Cerebellar nuclear complex (tissue), 1 donor: ENCODE measurements at places on chromosomes 2 and 18.

- no peak for DNase-seq
Observed at GRCh38 chr18:66136039-66136438, 385.2 kb downstream of the CDH7 start.

GRCh38 chr2:230779126-230779525 is 66.5 kb downstream of the CAB39 start:
- DNase-seq, result no peak

GRCh38 chr2:236173036-236173728 is 5.0 kb upstream of the GBX2 start:
- no peak for DNase-seq

DNA sequence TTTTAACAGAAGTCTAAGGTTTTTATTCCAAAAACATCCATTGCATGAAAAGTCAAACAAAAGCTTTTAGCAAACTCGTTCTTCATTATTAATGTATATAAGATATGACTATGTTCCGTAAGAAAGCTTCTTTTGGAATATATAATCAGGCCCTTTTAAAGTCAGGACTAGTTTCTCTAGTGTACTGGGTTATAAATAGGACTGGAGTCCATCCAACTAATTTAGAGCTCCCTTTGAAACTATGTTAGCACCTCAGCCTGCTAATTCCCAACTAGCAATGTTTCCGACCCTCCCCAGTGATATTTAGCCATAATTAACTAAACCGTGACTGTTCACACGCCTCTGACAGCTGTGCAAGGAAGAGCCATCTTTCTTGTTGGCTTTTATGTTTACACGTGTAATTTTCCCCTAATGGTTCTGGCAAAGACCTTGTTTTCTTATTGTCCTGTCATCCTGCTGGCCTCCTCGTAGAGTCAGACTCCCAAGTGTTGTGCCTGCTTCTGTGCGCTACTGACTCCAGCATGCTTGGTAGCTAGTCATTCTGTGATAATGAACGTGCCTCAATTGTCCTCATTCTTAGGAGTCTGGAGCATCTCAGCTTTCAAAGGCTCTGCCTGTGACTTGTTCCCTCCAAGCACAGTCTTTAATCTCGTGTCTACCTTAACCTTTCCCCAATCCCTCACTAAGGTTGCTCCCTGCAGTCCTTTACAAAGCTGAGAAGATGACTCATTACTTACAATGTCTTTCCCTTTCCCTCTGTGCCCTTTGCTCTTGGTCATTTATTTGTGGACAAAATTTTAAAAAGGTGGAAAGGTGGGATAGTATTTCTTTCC is 172.2 kb upstream of the RASGRP3 start:
- DNase-seq, result no peak

DNA sequence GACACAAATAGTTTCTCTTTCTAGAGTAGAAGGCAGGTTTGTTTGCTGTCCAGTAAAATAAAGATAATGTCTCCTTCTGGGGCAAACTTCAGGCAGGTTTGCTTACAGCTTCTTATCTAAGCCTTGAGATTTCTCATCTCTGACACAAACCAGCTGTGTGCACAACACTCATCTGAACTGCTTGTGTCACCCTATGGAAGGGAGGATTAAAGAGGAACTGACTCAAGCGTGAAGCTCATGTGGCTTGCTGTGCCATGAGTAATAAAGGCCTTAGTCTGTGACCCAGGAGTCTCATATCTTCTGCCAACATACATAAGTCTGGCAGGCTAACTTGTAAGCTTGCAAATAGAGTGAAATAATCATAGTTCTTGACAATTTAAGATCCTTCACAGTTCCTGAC is 24.2 kb upstream of the CPO start:
- DNase-seq, result no peak

- DNase-seq, result no peak
Observed at GRCh38 chr2:238330391-238330790, 10.1 kb downstream of the TRAF3IP1 start.

DNA sequence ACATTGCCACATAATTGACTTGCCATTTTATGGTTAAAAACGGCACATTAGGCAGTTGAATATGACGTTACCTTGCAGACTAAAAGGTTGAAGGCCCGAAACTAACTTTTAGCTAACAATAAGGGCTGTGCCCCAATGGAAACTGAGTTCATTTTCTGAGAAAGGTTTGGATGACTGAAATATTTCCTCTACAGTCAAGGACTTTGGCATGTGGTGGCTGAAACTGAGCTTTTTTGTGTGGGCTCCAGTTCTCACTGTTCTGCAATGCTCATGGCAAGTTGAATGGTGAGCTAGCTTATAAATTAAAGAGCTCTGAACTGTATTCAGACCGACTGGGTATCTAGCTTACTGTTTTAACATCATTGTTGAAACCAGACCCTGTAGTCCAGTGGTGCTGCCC is 23.8 kb upstream of the TXNDC2 start:
- DNase-seq, result no peak

GRCh38 chr2:172808156-172808555 is 72.5 kb downstream of the RAPGEF4 start:
- no peak for DNase-seq

DNA sequence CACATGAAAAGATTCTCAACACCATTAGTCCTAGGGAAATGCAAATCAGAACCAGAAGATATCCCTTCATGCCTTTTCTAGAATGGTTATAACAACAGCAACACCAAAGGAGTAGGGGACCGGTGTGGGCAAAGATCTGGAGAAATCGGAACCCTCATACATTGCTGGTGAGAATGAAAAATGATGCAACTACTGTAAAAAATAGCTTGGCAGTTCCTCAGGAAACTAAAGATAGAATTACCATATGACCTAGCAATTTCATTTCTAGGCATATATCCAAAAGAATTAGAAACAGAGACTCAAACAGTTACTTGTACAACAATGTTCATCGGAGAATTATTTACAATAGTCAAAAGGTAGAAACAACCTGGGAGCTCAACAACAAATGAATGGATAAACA is 29.2 kb upstream of the CDH7 start:
- peak; percentile 59 for DNase-seq

DNA sequence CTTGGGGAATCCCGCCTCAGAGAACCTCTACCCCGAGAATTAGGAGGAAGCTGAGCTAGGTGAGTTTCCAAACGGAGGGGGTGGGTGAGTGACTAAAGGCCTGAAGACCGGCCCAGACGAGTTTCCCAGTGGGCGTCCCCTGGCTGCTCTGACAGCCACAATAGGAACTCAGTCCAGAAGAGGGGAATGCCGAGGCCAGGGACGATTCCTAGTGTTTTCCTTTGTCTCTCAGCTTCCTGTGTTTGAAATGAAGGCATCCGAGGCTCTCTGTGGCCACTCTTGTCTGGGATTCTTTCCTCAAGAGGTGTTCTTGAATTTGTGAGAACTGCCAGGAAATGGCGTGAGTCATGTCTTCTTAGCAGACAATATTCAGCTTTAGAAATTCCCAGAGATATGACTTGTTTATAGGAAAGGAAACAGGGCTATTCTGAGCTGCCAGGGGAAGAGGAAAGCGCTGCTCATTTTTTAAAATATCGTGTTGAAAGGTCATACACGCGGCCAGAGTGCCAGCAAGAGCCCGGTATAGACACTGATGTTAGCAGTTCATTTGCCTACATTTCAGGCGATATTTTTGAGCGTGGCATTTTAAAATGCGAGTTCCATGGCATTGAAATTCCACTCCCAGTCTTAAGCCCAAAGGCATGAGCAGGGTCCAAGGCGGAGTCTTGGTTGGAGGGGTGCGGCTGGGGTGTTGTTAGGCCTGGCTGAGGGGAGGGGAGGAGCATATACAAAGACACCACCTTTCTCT is 169.1 kb upstream of the KLF7 start:
- no peak for DNase-seq

DNA sequence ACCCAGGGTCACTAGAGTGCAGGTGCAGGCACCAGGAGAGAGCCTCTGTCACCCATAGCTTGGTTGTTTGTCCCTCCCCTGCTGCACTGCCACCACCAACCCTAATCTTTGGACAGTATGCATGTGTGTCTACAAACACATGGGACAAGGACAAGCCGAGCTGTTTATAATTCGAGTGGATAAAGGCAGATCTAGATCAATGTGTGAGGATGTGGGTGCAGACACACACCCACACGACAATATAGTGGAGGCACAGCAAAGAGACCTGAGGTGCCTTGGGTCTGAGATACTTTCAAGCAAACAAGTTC is 199.2 kb downstream of the TNS1 start:
- no peak for DNase-seq

GRCh38 chr2:232502911-232503808 is 15.5 kb upstream of the ECEL1 start:
- no peak for DNase-seq

- no peak for DNase-seq
Observed at GRCh38 chr2:204753841-204754240, 208.6 kb downstream of the PARD3B start.

DNA sequence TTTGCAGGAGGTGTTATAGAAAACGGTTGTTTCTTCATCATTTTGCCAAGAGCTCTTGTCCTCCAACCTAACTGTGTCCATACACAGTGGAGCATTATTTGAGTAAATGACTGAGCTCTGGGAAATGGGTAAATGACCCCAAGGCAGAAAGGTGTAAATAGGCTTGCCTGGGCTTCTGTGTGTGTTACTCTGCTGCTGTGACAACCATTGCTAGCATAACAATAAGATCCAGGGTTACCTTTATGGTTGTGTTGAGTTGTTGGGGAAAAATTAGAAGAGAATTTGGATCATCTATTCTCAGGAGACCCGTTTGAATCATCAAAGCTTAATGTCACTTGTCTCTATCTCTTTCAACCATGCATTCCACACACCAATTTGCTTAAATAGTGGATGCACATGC is 672.7 kb downstream of the DPP10 start:
- no peak for DNase-seq

DNA sequence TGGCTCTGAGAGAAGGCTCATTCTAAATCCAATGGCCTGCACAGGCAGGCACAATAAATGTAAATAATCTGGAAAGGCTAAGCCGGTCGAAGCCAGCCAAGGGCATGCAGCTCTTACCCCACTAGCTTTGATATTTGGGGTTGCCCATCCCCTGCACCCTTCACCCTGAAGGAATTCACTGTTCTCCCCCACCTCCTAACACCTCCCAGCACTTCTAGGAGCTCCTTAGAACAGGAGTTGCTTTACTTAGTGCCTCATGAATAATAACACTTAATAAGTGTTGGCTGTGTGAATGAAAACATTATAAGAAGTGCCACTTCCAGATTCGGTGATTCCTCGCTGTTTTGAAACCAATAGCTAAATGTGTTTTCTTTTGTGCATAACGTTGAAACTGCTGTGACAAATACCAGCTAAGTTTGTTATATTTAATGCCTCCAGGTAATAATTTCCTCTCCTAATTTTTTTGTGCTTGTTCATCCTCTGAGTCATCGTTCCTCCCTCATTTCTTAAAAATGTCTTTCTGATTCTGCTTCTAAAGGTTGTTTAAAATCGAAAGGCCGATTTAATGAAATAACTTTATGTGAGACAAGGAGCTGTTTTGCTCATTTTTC is 458.8 kb downstream of the METTL4 start:
- no peak for DNase-seq

DNA sequence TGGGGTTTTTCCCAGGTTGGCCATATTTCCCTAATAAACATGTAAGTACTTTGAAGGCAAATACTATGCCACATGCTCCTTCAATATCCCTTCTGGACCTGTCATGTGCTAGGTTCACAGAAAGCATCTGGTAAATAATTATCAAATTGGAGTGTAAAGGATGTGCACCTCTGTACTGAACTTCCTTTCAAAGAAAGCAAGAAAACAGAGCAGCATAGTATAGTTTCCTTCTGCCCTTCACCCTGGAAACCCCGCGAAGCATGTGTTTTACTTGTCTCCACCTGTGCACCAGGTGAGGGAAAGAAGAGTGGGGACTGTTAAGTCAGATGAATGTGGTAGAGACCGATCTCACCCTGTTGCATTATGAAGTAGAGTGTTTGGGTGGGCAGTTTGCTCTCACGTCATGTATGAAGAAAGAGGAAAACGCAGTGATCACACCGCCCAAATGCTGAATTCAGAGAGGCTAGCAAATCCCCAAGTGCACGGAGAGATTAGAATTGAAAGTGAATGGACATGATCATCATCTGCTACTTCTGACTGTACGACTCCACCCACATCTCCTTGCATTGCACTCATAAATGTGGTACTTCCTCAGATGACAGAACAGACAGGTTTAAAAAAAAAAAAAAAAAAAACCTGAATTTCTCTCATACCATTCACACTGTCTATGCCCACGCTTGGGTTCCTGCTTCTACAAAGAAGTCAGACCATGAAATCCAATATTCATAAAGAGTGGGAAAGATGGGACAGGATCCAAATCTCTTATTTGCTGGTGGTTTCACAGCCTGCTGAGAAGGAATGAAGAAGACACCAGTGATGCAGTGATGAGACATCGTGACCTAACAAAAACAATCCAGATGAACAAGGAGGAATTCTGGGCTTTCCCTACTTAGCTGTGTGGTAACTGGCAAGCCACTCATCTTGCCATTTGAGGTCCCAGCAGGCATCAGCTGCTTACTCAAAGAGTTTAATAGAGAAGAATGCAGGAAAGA is 448.6 kb downstream of the BCL11A start:
- DNase-seq, result no peak

GRCh38 chr18:25239581-25240419 is 112.2 kb downstream of the ZNF521 start:
- no peak for DNase-seq

DNA sequence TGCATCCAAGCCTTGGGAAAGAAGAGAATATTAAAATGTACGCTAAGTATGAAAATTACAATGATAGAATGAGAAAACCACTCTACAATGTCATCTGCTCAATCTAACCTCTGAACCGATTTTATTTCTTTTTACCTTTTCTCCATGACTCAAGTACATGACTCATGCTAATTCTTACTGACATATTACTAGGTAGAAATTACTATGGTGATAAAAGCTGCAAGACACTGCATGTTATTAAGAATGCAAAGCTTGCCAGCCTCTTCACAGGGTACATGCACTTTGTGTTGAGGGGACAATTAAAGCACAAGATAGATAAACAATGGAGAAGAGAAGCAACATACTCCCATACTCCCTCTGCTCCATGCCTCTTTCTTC is 20.7 kb downstream of the SFT2D3 start:
- DNase-seq, result no peak

- no peak for DNase-seq
Observed at GRCh38 chr2:196640031-196640548, 575 bp downstream of the CCDC150 start.

GRCh38 chr18:44128365-44128764 is 552.3 kb upstream of the SETBP1 start:
- no peak for DNase-seq

DNA sequence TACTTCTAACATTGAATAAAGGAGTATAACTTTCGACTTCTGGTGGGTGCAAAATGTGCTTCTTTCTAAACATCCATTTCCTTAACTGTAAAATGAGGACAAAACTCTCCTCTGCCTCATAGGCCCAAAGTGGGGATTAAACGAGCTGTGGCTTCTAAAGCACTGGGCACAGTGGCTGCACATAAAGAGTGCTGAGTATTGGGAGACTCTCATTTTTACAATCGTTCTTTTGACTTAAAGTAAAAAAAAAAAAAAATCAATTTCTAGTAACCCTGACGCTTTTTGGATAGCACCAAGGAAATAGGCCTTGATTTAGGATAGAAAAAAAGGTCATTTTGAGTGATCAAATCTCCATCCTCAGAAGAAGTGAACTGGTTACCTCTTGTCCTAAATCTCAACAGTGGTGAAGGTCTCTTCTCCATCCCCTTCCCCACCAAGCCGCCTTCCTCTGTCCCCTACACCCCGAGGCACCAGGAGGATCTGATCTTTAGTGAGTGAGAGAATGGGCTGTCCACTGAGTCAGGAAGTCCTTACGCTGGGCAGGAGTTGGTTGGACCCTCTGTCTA is 161.6 kb downstream of the DDX1 start:
- DNase-seq, result no peak

GRCh38 chr2:167653131-167653530 is 594.3 kb downstream of the STK39 start:
- DNase-seq, result no peak
